ENCODE measurements at places on chromosomes 3 and 15.

DNA sequence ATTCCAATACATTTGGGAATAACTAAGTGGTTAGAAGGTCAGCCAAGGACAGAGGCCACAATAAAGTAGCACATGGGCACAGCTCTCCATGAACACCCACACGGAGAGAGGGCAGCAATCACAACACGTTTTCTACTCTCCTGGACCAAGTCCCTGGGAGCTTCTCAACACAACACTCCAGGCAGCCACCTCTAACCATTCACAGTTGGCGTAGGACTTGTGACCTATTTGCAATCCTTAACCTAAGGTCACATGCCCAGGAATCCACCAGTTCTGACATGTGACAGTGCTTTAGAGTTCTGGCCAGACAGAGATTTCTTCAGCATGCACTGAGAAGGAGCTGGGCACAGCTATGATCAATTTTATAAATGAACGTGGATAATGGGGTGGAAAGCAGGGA lies 280.8 kb downstream of the SHQ1 start:
- no peak for DNase-seq

DNA sequence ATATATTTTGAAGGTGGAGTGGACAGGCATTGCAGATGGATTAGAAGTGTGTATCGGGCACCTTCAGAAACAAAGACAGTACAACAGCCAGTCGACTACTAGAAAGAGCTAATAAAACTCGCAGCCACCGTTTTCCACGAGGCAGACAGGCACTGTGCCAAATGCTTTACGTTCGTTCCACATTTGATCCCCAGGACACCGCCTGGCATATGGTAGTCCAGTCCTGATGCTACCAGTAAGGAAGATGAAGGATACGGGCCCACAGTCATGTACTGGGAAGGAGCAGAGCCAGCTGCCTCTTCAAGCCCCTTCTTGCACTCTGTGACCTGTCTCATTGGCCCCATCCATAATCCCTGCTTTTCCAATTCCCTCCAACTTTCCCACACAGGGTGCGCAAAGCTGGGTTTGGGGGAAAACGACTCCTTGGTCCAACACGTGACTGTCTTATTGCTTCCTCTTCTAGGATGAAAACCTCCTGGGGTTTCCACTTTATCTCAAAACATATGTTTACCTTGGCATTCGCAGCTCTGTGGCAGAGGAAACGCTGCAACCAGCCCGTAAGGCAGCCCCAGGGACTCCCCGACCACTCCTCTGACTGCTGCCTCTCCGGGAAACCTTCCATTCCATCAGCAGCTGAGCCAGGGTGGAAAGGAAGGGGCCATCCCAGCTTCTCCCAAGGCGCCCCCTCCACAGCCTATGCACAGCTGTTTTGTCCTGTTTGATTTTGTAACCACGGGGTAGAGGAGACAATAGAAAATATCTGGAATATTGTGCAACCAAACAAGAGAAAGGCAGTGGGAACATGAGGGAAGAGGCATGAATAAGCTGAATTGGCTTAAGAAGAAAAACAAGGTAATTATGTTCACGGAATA lies 107.4 kb downstream of the ADAMTS17 start:
- no peak for DNase-seq

GRCh38 chr15:39195961-39196486 lies 384.9 kb upstream of the THBS1 start:
- DNase-seq, result no peak

DNA sequence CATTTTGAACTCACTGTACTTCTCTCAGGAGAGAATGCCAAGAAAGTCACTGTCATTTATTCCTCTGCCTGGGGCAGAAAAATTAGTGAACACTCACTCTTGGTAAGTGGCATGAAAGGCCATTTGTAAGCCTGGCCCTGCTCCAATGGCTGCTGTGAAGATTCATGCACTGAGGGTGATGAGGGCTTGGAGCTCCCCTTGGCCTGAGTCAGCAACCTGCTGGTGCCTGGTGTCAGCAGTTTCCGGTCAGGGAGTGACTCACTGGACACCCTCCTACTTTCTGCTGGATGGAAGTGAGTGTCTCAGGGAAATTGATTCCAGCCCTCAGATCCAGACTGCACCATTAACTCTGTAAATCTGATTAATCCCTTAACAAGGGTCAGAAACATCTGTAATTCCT lies 37.6 kb downstream of the TRA2B start:
- peak; percentile 72 for DNase-seq

GRCh38 chr3:20215636-20216035 lies 29.6 kb upstream of the SGO1 start:
- DNase-seq, result no peak

DNA sequence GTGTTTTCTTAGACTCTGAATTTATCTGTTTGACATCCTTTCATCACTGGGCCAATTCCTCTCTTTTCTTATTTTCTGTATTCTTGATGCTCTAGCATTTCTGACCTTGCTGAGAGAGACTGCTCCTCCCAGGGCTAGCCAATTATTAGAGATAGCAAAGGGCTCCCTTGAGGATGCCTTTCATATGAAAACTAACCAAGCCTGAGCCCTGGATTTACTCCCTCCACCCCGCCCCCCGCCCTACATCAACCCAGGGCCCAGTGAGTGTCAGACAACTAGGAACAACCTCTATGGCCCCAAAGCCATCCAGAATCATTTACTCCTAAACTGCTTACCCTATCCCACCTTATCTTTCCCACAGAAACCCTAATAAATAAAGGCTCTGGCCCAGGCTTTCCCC lies 69.7 kb upstream of the LARS2 start:
- no peak for DNase-seq

DNA sequence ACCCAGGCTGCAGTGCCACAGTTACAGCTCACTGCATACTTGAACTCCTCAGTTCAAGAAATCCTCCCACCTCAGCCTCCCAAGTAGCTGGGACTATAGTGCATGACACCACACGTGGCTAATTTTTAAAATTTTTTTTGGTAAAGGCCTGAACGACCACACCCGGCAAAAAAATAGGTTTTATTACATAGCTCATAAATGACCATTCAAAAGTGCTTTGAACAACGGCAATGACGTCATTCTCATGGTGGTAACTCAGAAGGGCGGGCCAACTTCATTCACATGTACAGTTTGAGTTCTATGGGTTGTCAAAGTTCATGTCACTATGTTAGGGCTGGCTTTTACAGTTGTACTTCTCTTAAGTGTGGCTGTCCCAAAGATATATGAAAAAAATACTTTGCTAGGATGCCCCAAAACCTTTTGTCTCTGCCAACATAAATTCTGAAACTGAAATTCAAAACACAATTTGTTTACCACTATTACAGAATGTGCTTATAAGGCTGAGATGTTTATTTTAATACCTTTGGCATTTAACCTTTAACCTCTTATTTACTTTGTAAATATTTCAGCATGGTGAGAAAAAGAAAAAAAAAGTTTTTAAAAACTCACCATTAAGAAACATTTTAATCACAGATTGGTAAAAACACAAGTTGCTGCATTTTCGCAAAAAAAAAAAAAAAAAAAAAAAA lies 6.2 kb downstream of the MYO1E start:
- DNase-seq, result no peak
